ENCODE measurements at places on chromosomes 1 and 21.

DNA sequence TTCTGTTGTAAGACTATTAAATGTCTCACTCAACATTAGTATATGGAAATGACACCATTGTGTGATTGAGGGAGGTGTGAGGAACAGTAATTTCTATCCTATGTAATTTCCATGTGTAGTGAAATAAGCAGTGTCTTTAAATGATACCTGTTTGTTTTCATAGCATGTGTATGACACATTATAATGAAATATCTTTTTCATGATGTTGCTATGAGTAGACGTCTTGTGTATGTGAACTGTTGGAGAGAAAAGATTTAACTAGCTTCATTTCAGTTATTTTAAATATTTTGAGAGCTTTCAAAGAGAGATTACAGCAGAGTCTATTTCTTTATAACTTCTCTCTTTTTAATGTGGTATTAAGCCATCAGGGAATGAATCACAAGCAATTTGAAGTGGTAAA, 71.5 kb upstream of the QSOX1 start:
- DNase-seq = no peak

GRCh38 chr1:94926126-94926914, 590 bp downstream of the CNN3 start:
- peak; percentile 80 for DNase-seq

DNA sequence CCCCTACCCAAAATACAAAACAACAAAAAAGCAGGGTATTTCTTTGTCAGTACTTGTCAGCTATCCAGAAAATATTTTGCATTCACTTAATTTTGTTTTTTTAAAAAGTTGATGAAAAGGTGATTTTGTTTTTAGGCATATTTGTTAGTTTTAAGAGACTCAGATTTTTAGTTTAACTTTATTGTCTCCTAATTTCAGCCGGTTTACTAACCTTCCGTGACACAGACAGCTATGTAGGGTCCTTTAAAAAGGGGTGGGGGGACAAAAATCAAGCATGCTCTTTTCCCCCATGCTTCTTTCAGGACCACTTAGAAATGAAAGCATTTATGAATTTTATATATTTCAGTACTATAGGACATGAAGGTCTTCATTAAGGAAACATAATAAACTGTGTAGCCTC, 1.6 kb downstream of the PBX1 start:
- no peak for DNase-seq

GRCh38 chr1:47577303-47578025, 139.6 kb downstream of the FOXD2 start:
- peak; percentile 67 for DNase-seq

DNA sequence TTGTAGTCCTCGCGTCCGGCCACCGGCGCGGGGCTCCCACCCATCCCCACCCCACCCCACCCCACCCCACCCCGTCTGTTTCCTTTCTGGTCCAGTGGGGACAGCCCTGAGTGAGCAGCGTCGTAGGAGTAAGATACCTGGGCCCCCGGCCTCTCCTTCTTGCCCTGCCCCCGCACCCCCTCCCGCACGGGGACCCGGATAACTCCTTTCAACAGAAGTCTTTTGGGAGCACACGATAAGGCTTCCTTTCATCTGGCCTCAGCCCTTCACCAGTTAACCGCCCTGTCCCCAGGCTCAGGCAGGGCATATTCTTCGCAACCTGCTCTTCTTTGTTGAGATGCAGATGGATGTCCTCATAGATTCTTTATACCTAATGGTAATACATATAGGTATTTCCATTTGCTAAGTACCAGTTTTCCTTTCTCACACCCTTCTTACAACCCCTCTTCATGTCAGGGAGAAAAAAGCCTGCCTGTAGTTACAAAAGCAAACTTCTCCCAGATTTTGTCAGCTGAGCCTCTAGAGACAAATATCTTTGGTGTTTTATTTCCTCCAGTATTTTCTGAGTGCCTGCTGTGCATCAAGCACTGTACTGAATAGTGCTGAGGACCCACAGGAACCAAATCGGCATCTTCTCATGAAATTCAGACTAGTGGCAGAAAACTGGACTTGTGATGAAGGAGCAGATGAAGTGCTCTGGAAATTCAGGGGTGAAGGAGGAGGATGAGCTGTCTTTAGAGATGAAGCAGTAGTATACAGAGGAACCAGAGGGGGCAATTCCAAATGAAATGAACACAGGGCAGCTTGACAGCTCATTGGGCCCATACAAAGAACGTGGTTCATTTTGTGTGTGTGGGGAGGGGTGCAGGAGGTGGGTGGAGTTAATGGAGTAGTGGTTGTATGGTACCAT, 33.6 kb downstream of the SLC2A1 start:
- DNase-seq = no peak

- DNase-seq = no peak
These were observed 66.1 kb downstream of the ALG14 start for GRCh38 chr1:95006681-95007080.

DNA sequence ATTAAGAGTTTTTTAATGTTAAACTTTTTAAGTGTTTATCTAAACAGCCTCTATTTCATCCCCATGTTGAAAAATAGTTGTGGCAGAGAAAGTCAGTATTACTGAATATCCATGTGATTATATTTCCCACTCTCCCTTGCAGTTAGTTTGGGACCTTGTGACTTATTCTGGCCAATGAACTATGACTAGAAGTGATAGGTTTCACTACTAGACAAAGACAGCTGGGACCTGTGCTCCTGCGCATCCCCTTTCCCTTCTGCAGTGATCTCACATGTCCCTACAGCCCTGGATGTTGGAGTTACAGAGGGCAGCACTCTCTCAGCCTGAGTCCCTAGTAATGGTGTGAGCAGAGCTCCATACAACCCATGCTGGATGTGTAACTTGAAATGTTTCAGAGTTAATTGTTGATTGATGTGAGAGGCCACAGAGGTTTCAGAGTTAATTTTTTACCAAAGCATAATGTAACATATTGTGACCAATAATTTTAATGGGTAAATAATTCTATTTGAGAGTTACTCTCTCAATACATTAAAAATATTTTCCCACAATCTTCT, 18.7 kb upstream of the SAMD13 start:
- no peak for DNase-seq

DNA sequence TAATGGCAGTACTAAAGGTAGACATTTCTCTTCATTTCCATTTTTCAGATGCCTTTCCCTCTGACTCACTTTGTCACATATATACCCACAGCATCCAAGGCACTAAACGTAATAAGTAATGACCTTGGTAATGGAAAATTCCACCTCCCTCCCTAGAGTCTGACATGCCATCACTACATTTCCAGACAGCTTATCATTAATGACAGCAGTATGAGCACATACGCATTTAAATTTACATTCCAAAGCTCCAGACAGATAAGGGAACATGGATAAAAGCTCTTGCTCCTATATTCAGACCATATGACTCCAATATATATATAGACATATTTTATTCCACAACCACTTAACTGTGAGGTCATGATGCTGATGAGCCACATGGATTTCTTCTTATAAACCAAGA, 191.7 kb upstream of the GORAB start:
- DNase-seq = no peak

- no peak for DNase-seq
These were observed 55.4 kb downstream of the ARHGEF10L start for GRCh38 chr1:17594690-17595601.

GRCh38 chr21:15362458-15362857, 297.7 kb upstream of the NRIP1 start:
- DNase-seq = no peak

- peak; percentile 78 for DNase-seq
These were observed 684 bp downstream of the SLC2A1 start for GRCh38 chr1:42957880-42958487.

GRCh38 chr1:24077278-24077978, 34.5 kb downstream of the MYOM3 start:
- DNase-seq = no peak

DNA sequence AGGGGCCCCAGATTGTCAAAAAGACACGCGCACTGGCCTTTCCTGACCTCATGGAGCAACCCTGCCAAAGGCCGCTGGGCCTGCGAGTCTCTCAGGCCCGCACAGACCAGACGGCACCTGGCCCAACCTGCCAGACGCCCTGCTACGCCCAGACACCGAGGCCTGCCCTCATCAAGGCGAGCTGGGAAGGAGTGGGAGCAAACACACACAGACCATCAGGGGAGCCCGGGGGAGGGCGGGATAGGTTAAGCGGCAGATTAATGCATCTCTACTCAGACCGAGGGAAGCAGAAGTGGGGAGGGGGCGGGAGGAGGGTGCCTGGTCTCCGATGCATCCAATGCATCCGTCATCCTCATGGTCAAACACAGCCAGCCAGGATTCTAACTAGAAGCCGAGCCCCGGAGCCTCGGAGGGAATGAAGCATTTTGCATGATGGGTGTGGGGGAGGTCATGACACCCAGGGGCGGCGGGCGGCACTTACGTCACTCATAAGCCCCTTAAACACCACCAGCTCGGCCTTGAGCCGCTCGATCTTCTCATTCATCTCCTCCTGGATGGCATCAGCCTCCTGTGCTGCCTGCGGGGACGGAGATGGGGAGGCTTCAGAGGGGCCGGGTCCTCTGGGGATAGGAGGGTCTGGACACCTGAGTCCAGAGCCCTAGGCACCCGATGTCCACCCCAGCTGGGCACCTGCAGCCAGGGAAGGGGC, 17.0 kb upstream of the ALDH4A1 start:
- no peak for DNase-seq

DNA sequence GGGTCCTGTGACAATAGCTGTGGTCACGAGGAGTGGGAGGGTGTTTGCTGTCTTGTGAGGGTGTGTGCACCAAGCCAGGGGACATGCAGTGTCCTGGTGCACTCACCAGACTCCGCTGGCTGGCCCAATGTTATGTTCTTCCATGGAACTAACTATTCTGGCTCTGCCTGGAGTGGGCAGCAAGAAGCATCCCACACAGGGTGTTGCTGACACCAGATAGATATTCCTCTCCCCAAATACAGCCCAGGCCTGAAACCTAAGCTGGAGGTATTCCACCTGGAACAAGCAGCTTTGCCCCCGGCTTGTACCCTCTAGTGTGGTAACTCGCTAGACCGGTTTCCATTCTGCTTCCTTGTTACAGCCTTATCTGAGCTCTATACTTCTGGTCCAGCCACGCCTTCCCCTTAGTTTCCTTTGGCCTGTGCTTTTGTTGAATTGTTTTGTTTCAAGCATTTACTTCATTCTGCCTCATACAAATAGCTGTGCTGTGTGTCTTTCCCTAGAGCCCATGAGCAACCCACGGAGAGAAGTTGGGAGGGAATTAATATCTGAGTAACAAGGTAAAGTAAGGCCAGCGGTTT, 14.7 kb upstream of the LY9 start:
- DNase-seq = no peak
